ENCODE measurements at places on chromosomes 6 and 20. TPM values are rescaled to one million over a fixed set of nuclear protein-coding genes. Genes with fewer than 3 reads are reported as not detected.

Gene SPATS1
- total RNA-seq: 0.25 TPM

Gene PBOV1
- total RNA-seq: not detected

Gene FERMT1
- 1.3 TPM for total RNA-seq

Gene TMEM74B
- 4.2 TPM for total RNA-seq

Gene SRMS
- not detected for total RNA-seq

Gene MOCS1
- 11.3 TPM for total RNA-seq

Gene NNAT
- total RNA-seq: not detected

Gene BPIFA2
- not detected for total RNA-seq

Gene RCAN2
- total RNA-seq: 6.7 TPM

Gene ECT2L
- not detected for total RNA-seq

Gene SIRPB1
- total RNA-seq: 0.62 TPM

Gene IL17A
- total RNA-seq: not detected

Gene KIF25
- 1.2 TPM for total RNA-seq

Gene F13A1
- total RNA-seq: 3.6 TPM

Gene TTBK1
- 1.7 TPM for total RNA-seq

Gene TFAP2D
- total RNA-seq: not detected

Gene CGA
- not detected for total RNA-seq

Gene IMPG1
- total RNA-seq: not detected

Gene RNF39
- total RNA-seq: not detected

Gene SLC44A4
- 0.32 TPM for total RNA-seq

Gene MUC22
- total RNA-seq: not detected

Gene LINC00237
- total RNA-seq: not detected

Gene RFX6
- total RNA-seq: not detected

Gene LRRN4
- total RNA-seq: not detected

Gene MEI4
- total RNA-seq: 1.0 TPM

Gene DEK
- total RNA-seq: 334 TPM

Gene RAB32
- 6.6 TPM for total RNA-seq

Gene WFDC10B
- not detected for total RNA-seq

Gene CST2
- total RNA-seq: not detected

Gene CTSZ
- total RNA-seq: 52.5 TPM

Gene CCN5
- not detected for total RNA-seq

Gene RAET1L
- total RNA-seq: not detected

Gene OLIG3
- total RNA-seq: not detected

Gene CLPSL2
- not detected for total RNA-seq
